ENCODE measurements at places on chromosomes 4 and X.
A peak's percentile ranks its signal among the peaks of the same experiment; 100 is the strongest.

GRCh38 chr4:166733686-166734085, 500.6 kb downstream of the SPOCK3 start:
- DNase-seq = no peak

DNA sequence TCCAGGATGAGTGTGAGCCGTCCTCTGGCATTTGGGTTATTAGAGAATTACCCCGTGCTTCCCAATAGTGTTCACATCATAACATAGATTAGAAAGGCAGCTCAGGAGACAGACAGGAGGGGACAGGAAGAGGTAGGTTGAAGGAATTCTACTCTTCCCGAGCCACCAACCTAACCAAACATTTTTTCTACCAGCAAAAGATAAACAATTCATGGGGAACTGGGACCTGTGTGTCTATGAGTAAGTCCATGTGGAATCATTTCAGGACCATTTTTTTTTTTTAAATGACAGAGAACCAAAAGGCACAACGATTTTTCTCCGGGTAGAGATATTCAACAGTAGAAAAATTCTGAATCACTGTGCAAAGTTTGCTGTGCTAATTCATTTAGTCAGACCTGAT, 174.2 kb upstream of the ETNPPL start:
- no peak for DNase-seq

DNA sequence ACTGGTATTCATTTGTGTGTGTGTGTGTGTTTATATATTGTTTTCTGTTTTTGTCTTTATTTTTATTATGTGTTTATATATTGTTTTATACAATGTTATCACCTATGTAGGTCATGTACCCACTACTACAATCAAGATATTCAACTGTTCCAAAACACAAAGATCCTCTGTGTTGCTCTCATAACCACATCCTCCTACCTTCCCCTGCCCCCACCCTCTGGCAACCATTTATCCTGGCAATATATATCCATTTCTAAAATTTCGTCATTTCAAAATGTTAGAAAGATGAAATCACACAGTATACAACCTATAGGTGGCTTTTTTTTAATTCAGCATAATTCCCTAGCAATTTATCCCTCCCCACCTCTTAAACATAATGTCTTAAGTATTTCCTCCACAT, 18.8 kb upstream of the RPL34 start:
- DNase-seq = no peak

- peak; percentile 51 for DNase-seq
Observed at GRCh38 chr4:154490583-154491340, 837 bp downstream of the DCHS2 start.

GRCh38 chr4:243426-243825, 61.8 kb downstream of the ZNF732 start:
- DNase-seq = no peak

- DNase-seq = no peak
Observed at GRCh38 chr4:2245787-2246275, 3.9 kb upstream of the HAUS3 start.

- no peak for DNase-seq
Observed at GRCh38 chr4:120065974-120066516, 603 bp downstream of the MAD2L1 start.

DNA sequence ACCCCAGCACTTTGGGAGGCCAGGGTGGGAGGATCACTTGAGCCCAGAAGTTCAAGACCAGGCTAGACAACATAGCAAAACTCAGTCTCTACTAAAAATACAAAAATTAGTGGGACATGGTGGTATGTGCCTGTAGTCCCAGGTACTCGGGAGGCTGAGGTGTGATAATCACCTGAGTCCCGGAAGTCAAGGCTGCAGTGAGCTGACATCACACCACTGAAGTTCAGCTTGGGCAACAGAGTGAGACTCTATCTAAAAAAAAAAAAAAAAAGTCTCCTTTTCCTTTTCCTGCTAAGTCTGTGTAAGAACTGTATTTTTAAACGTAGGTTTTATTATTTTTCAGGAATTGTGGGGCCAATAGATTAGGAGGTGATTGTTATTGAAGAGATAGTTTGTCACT, 356.7 kb downstream of the ARHGAP24 start:
- no peak for DNase-seq

- no peak for DNase-seq
Observed at GRCh38 chr4:108240366-108240765, 71.6 kb upstream of the LEF1 start.

DNA sequence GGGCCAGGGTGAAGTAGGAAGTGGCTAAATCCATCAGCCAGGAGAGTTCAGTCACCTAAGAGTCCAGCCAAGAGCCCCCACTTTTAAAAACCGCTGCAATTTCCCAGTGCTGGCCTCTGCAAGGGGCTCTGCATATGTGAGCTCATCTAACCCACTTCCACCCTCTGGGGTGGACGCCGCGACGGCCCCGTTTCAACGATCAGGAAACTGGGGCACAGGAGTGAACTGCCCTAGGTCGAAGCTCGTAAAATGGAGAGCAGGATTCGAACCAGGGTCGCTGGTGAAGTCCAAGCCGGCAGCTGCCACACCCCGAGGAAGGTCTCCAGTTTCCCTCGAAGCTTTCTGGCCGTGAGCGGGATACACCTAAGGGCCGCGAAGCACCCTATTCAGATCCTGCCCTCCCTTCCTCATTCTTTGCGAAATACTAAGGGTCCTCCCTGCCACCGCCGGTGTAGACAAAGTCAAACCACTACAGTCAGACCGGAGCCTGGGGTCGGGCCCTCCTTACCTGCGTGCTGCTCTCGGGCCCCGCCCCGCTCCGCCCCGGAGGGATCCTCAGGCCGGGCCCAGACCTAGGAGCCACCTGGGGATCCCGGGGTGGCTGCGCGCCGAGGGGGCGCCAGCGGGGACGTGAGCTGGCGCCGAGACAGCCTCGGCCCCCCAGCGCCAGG, 446 bp downstream of the EVC2 start:
- DNase-seq = no peak

GRCh38 chr4:110064295-110064694, 134.1 kb downstream of the ELOVL6 start:
- DNase-seq = no peak

- peak; percentile 90 for DNase-seq
Observed at GRCh38 chrX:49184294-49185281, 1.6 kb downstream of the PRICKLE3 start.

DNA sequence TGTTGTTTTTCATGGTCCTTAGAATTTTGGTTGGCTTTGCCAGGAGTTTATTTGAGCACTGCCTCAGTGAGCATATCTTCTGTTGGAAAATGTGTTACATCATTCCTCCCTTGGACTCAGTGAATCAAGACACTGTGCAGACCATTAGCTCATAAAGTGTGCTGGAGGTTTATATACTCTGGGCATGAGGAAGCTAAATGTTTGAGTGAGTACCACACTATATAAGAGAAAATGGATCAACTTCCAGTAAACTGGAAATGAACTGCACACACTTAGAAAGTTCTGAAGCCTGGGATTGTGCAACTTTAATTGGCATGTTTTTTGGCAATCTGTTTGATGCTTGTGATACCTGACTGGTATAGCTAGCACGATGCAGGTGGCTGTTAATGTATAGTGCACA, 75.9 kb downstream of the LIMCH1 start:
- no peak for DNase-seq

DNA sequence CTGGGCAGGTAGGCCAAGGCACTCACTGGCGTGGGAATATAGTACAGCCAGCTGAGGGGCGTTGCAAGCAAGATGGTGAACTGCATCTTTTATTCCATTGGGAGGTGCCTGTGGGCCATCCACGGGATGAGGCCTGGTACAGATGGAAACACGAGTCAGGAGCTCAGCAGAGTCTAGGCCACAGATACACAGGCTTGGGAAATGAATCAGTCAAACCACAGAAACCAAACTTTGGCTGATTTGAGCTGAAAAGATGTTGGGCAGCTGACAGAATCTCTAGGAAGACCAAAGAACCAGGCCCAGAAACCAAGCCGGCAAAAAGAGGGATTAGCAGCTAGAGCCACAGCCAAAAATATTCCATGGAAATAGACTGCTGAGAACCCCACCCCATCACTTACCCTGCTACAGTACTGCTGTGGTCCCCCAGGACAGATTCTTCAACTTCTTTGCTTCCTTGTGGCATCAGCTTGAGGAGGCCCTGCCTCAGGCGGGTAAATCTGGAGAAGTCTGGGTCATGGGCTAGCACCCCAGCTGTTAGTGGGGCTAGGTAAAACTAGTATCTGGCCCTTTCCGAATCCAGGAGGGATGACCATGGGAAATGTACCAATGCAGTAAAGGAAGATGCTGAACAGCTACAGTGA, 75.4 kb downstream of the TMEM131L start:
- no peak for DNase-seq

- no peak for DNase-seq
Observed at GRCh38 chrX:153499341-153499740, 4.6 kb downstream of the BGN start.

- no peak for DNase-seq
Observed at GRCh38 chr4:146029939-146030710, 91.5 kb upstream of the ZNF827 start.

DNA sequence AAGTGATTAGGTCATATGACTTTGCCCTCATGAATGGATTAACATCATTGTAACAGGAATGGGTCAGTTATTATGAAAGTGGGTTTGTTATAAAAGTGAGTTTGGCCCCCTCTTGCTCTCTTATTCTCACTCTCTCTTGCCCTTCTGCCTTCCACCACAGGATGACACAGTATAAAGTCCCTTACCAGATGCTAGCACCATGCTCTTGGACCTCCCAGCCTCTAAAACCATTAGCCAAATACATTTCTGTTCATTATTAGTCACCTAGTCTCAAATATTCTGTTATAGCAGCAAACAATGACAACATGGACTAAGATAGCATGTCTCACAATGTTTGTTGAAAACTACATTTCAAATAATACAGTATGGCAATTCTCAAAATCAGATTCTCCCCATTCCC, 59.7 kb downstream of the RWDD4 start:
- no peak for DNase-seq

DNA sequence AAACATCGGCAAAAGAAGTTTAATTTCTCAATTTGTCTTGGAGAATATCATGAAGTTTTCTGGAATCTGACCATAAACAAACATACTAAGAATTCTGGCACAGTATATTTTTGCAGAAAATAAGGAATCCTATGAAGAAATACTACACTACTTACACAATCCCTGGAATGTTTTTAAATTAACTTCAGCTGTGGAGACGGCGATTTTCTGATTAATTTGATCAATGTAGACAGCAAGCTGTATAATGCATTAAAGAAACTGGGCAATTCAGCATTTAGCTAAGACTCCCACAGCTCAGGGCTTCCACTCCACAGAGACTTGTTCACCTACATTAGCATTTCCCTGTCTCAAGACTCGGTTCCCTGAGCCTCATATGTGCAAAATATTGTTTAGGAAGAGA, 12.2 kb downstream of the EGFL6 start:
- no peak for DNase-seq

- DNase-seq = no peak
Observed at GRCh38 chr4:88027611-88028608, 20.5 kb downstream of the PKD2 start.

- DNase-seq = peak; percentile 21
Observed at GRCh38 chrX:69018416-69019072, 146.7 kb downstream of the PJA1 start.

- no peak for DNase-seq
Observed at GRCh38 chr4:95510145-95510544, 38.6 kb downstream of the UNC5C start.

DNA sequence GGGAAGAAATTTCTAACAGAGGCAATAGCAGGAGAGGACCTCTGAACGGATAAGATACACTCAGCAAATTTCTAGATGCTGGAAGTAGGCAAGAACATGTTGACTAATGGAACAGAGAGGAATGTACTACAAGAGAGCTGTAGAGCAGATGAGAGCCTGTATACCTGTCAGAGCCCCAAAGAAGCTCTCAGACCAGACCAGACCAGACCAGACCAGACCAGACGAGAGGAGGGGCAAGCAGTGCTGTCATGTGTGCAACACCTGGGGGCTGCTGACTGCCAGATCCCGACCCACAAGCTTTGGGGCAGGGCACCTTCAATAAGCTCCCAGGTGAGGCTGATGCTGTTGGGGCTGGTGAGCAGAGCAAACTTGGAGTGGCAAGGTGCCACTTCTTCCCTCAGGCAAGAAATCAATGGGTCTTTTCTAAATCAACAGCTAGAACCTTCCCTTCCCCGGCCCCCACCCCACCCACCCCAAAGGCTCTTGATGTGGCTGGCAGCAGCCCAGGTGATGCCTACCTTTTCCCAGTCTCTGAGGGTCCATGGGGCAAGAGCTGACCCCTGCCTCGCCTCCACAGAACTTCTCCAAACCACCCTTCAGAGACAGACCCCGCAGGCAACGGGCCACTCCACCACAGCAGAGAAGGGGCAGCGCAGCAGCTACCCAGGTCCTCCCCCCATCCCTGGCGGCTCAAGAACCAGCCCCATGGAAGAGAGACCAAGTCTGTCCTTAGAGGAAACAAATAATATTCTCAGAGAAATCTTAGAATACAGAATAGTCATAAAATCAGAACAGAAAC, 32.7 kb downstream of the MECP2 start:
- no peak for DNase-seq

GRCh38 chr4:47646372-47646771, 161.3 kb downstream of the ATP10D start:
- DNase-seq = no peak

- DNase-seq = no peak
Observed at GRCh38 chr4:79904331-79904730, 168.7 kb downstream of the ANTXR2 start.

- DNase-seq = no peak
Observed at GRCh38 chrX:13412208-13412600, 92.4 kb upstream of the ATXN3L start.

DNA sequence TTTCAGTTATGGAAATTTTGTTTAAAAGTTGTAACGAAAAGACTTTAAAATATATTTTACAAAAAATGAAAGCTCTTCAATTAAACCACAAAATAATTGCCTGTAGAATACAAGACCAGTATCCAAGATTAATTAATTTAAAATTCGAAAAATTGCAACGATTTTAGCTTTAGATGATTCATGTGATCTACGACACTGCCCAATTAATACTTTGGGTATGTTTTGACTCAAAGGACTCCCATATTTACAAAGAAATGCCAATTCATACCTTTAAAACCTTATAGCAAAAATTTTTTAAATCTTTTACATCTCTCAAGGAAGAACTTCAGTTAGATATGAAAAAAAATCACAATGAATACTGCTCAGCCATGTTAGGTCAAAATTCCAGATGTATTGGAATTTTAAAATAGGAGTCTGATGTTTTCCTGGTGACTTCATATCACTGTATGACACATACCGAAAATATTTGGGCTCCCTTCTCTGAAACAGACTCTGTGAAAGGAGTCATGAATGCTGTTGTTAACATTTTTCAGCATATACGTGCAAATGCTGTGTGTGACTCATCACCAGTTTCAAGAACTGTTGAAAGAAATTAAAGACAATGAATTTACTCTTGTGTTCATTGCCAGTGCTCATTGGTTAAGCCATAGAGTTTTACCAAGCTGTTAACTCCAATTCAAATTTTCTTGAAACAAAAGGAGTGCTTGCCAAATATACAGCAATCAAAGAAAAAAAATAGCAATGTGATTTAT, 13.8 kb upstream of the SMS start:
- DNase-seq = no peak

- DNase-seq = no peak
Observed at GRCh38 chr4:55027596-55027995, 97.8 kb downstream of the KDR start.
